ENCODE measurements at places on chromosomes 13 and 19. TPM values are rescaled to one million over a fixed set of nuclear protein-coding genes. Genes with fewer than 3 reads are reported as not detected.

DNA sequence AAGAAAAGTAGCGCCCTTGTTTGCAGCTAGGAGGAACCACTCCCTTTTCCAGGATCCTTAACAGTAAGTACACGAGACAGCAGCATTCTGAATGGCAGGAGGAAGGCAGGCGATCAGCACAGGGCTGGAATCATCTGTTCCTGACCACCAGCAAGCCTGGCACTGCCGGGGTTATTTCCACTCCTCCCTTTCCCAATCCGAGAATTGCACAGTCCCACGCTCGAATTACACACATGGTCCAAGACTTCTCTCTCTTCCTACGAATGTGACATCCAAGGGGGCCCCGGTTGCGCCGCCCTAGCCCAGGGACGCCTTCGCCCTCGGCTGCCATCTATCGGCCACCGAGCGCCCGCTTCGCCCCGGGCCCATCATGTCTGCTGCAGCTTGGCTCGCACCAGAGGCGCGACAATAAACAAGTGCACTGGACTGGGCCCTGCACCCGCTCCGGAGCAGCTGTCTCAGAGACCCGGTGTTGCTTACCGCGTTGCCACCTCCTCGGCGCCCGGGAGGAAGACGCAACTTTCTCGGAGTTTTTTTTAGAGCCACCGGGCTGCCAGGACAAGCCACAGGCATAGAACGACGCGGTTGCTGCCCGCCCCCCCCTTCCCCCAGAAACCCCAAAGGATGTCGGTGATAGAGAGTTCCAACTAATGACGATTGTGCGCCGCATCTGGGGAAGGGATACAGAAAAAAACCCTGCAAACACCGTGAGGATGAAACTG, at the start of gene SLITRK5:
TSS of gene SLITRK5 (plus strand) at position 341 of the 722 bp plus-strand sequence. CDS start 4,018 bp downstream, outside the sequence.
- no peaks in the 10 kb centered on the region for H3K4me1 ChIP-seq
- H3K27ac ChIP-seq = peak within 1 kb of the TSS; percentile 80
- peak; percentile 94 for DNase-seq
- H3K4me3 ChIP-seq = peak within 1 kb of the TSS; percentile 85
- no peaks in the 10 kb centered on the region for H3K27me3 ChIP-seq

- H3K4me1 ChIP-seq = no peaks in the 10 kb centered on the region
- peaks cover 5% of the 10 kb centered on the region for H3K36me3 ChIP-seq
- H3K27me3 ChIP-seq = peaks cover 13% of the 10 kb centered on the region
Measured at GRCh38 chr13:99766641-99767045, 204.9 kb downstream of the ZIC5 start.

DNA sequence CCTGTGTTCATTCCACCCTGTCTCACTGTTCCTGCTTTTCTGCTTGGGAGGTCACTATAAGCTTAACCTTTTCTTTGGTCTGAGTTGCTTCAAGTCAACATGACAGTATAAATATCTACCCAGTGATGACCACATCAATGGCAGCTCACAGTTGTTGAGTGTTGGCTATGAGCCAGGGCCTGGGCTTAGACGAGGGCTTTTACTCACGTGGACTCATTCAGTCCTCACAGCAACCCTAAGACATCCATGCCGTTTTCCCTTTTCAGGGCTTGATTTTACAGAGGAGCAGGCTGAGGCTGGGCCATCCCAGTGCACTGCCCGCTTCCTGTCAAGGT, 10.2 kb upstream of the CCDC97 start:
- no peak overlapping the region for H3K4me3 ChIP-seq
- H3K27ac ChIP-seq = no peak overlapping the region
- no peaks in the 10 kb centered on the region for H3K4me1 ChIP-seq
- no peaks in the 10 kb centered on the region for H3K27me3 ChIP-seq
- DNase-seq = peak; percentile 14

DNA sequence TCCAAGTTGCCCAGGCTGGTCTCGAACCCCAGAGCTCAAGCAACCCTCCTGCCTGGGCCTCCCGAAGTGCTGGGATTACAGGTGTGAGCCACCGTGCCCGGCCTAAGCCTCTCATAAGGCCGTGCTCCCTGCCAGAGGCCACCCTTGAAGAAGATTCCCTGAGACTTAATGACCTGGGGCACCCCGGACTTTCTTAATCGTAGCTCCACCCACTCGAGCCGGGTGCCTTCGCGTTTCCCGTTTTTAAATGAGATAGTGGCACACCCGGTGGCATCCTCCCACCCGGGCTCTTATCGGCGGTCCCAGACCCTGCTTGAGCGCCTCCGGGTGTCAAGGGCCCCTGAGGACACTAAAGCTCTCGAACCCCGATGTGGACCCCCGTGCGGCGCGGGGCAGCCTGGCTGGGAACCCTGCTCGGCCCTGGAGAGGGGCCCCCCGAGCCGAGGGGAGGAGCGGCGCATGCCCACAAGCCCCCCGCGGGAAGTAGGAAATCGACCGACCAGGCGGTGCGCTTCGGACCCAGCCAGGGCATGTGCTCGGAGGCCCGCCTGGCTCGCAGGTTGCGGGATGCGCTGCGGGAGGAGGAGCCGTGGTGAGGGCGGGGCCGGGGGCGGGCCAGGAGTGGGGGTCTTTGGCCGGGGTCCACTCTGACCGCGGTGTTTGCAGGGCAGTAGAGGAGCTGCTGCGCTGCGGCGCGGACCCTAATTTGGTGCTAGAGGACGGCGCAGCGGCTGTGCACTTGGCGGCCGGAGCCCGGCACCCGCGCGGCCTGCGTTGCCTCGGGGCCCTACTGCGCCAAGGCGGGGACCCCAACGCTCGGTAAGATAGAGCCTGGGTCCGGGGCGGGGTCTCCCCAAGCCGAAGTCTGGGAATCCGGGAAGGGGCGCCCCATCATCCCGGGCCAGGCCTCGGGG, at the start of gene ANKLE1:
TSS of gene ANKLE1 (plus strand) at position 511 of the 914 bp plus-strand sequence. CDS start at position 531, 20 bp downstream.
- H3K27me3 ChIP-seq = no peaks in the 10 kb centered on the region
- peaks cover 9% of the 10 kb centered on the region for H3K36me3 ChIP-seq
- H3K4me3 ChIP-seq = peak within 1 kb of the TSS; percentile 61
- H3K27ac ChIP-seq = no peak within 1 kb of the TSS
- DNase-seq = no peak
- no peaks in the 10 kb centered on the region for H3K4me1 ChIP-seq

DNA sequence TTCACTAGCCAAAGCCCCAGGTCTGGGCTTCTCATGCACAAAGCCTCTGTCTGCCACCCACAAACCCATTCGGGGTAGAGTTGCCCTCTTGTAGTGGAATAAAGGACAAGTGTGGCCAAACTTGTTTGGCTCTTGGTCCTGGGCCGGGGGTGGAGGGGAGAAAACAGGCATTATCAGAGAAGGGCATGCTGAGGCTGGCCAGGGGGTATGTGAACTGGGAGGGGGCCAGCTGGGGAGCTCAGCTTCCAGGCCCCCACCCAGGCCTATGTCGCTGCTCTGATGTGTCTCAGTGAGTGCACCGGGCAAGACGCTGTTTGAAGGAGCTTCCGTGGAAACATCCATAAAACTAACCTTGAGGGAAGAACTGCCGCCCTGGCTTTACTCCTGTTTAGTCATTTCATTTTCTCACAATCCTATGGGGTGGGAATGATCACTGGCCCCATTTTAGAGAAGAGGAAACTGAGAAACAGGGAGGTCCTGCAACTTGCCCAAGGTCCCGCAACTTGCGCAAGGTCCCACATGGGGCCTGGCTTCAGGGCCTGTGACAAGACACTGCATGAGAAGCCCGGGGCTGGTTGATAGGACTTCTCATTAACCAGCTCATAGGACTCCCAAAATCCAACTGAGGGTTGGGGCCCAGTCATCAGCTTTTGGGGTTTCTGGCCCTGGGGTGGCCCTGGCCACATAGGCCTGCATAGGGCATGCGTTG, 30.8 kb downstream of the CCNE1 start:
- no peak for DNase-seq
- no peaks in the 10 kb centered on the region for H3K36me3 ChIP-seq
- H3K4me3 ChIP-seq = no peak overlapping the region
- peaks cover 9% of the 10 kb centered on the region for H3K4me1 ChIP-seq
- peaks cover under 1% of the 10 kb centered on the region for H3K27me3 ChIP-seq
- H3K27ac ChIP-seq = no peak overlapping the region

- peaks cover 16% of the 10 kb centered on the region for H3K4me1 ChIP-seq
- H3K27me3 ChIP-seq = no peaks in the 10 kb centered on the region
- no peak overlapping the region for H3K27ac ChIP-seq
Measured at GRCh38 chr19:29711584-29712132, 3.4 kb downstream of the C19orf12 start.

- DNase-seq = no peak
- no peak overlapping the region for H3K27ac ChIP-seq
- H3K36me3 ChIP-seq = no peaks in the 10 kb centered on the region
- no peak overlapping the region for H3K4me3 ChIP-seq
Measured at GRCh38 chr13:72427757-72428528, 299.5 kb downstream of the MZT1 start.

DNA sequence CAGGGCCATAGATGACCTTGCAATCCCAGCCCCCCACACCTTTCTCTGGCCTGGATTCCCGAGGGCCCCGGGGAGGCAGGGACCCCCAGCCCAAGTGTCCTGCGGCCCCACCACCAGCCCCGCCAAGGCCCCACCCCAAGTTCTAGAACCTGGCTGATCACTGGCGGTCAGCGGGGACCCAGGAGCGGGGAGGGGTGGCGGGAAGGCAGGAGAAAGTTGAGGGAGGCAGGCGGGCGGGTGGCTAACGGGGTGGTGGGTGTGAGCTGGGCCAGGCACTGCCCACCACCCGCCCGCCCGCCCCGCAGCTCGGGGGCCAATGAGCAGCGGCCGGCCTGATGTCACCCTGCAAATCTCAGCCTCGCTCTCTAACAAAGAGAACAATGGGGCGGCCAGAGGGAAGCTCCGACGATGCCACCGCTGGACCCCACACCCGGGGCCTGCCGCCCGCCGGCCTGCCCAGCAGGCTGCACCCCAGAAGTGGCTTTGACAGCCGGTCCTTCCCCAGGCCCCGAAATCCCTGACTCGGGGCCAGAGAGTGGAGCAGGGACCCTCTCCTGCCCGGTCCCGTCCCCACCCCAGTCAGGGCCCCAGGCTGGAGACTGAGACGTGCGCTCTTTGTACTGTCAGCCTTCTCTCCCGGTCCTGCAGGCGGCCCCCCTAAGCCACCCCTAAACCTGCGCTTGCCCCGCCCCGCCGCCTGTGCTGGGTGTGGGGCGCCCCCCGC, 1.6 kb downstream of the MEX3D start:
- H3K36me3 ChIP-seq = peaks cover 4% of the 10 kb centered on the region
- peaks cover 17% of the 10 kb centered on the region for H3K27me3 ChIP-seq
- peak overlapping the region; percentile 65 for H3K4me3 ChIP-seq
- H3K4me1 ChIP-seq = no peaks in the 10 kb centered on the region
- H3K27ac ChIP-seq = no peak overlapping the region

- DNase-seq = no peak
- H3K27ac ChIP-seq = no peak overlapping the region
Measured at GRCh38 chr19:33888665-33889064, 92.0 kb downstream of the KCTD15 start.

- H3K4me1 ChIP-seq = no peaks in the 10 kb centered on the region
- no peak overlapping the region for H3K4me3 ChIP-seq
- no peak for DNase-seq
- H3K36me3 ChIP-seq = no peaks in the 10 kb centered on the region
- H3K27me3 ChIP-seq = no peaks in the 10 kb centered on the region
- no peak overlapping the region for H3K27ac ChIP-seq
Measured at GRCh38 chr19:51181913-51182419, 39.9 kb downstream of the SIGLEC7 start.

- H3K4me1 ChIP-seq = no peaks in the 10 kb centered on the region
- no peak for DNase-seq
- no peak overlapping the region for H3K27ac ChIP-seq
- peaks cover 6% of the 10 kb centered on the region for H3K36me3 ChIP-seq
- H3K27me3 ChIP-seq = no peaks in the 10 kb centered on the region
- no peak overlapping the region for H3K4me3 ChIP-seq
Measured at GRCh38 chr19:19155495-19156219, 14.4 kb downstream of the MEF2B start.

DNA sequence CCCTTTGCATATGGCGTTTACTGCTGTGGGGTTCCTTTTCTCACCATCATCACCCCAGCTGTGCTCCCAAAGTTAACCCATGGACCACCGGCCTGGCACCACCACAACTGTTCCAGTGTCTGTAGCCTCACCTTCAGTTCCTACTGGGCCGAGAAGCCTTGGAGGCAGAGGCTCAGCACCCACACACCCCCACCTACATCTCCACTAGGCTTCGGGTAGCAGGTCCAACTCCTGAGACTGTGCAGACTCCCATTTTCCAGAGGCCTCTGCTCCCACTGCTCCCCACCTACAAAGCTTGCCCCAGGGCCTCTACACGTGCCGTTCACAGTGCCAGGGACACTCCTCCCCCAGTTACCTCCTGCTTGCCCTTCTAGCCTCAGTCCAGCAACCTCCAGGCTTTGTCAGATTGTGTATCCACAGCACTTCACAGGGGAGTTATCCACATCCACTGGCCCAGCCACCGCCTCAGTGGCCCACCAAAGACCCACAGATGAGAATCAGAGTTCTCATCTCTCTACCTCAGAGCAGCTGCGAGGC, 14.1 kb downstream of the SLC27A5 start:
- DNase-seq = no peak
- no peaks in the 10 kb centered on the region for H3K27me3 ChIP-seq

DNA sequence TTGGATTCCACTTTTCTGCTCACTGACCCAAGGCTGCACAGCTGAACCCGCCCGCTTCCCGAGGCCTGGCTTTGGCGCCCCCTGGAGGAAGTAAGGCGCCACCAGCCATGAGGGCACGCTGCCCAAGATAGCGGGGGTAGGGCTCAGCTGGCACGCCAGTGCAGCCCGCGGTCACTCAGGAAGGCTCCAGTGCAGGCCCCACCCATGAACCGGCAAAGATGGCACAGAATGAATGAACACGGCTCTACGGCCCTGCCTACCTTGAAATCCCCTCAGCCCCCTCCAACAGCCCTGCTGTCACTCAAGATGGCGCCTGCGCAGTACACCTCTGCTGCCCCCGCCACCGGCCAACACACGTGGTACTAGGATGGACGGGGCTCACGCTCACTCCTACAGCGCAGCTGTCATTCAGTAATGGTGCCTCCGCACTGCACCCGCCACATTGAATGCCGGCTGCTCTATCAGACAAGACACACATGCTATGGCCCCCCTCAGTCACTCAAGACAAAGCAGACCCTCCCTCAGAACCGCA, 3.0 kb downstream of the PEG3 start:
- H3K27ac ChIP-seq = no peak overlapping the region
- H3K4me3 ChIP-seq = no peak overlapping the region
- no peaks in the 10 kb centered on the region for H3K4me1 ChIP-seq
- H3K27me3 ChIP-seq = no peaks in the 10 kb centered on the region

CRLF1 gene
- total RNA-seq = 4.3 TPM

ZNF726 gene
- total RNA-seq = 1.0 TPM

UQCR11 gene
- total RNA-seq = 256 TPM

DLEU7 gene
- total RNA-seq = not detected

RPL21 gene
- total RNA-seq = 1,479 TPM

ZNF541 gene
- not detected for total RNA-seq

CUL4A gene
- 85.9 TPM for total RNA-seq
